ENCODE measurements at places on chromosomes 7 and 10.

GRCh38 chr10:123958241-123958640, 66.6 kb upstream of the CPXM2 start:
- DNase-seq, result no peak

DNA sequence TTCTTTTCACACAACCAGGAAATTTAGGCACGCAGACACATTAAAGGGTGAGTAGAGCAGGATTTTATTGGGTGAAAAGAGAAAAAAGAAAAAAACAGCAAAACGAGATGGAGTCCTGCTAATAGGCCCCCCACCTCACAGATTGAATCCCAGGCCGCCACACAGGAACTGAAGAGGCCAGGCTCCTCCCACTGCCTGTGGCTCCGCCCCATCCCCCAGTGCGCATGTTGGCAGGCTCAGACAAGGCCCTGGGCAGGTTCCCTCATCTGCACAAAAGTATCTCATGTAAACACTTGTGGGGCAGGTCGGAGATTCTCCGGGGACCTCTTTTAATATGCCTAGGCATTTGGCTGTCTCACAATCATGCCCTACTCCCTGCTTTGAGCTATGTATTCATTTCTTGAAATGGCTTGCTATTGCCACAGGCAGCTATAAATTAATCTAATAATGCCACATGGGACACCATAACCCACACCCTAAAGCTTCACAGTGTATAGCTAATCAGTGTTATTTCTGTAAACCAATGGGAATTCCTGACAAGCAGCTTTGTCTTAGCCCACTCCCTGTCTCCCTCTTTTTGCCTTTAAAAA, 76.2 kb upstream of the KIF5B start:
- no peak for DNase-seq

DNA sequence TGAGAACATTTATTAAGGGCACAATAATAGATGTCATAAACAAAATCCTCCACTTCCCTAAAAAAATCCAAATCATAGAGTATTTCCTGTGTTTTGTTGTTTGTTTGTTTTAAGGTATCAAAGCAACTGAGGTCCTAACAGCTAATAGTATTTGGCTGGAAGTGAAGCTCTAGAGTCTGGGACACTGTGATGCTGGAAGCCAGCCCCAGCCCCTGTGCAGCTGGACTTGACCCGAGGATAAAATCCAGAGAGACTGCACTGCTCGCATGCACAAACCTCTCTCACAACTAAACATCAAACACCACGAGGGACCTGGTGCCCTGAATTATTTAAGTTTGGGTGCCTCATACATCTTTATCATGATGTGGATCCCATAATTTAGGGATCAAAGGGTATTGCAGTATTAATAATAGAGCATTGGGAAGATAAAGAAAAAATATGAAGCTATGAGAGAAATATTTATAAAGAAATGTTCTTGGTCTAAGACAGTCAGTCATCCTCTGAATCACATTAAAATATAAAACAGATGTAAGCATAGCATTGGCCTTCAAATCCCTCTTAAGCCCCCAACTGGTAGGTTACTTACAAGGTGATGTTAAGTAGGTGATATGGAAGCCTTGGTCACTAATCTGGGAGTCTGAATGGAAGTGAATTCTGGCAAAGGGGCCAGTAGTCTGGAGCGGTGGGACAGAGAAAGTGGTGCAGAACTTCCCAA, 44.4 kb downstream of the CUBN start:
- DNase-seq, result no peak

- no peak for DNase-seq
Observed at GRCh38 chr7:78279032-78279431, 480.5 kb downstream of the PHTF2 start.

DNA sequence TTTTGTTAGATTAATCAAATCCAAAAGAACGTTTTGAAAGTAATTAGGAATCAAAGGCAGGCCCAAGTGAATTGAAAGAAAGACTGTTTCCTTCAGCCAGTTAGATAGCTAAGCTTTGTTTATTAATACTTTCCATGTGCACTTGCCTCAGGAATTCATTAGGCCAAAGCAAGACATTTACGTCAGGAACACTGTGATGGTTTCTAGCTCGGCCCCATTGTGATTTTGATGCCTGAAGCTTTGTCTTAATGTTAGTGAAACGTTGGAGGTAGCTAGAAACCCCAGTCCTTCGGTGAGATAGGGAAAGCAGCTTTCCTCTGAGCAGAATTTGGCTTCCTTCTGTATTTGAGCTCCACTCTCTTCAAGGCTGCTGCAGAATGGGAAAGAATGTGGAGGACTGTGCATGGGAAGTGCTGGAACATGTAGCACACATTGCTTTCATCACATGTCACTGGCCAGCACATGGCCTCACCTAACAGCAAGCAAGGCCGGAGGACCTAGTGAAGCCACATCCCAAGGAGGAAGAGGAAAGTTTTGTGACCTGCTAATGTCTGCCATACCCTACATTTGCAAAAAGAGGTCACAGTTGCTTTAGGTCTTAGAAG, 64.1 kb downstream of the PCGF5 start:
- DNase-seq, result no peak

DNA sequence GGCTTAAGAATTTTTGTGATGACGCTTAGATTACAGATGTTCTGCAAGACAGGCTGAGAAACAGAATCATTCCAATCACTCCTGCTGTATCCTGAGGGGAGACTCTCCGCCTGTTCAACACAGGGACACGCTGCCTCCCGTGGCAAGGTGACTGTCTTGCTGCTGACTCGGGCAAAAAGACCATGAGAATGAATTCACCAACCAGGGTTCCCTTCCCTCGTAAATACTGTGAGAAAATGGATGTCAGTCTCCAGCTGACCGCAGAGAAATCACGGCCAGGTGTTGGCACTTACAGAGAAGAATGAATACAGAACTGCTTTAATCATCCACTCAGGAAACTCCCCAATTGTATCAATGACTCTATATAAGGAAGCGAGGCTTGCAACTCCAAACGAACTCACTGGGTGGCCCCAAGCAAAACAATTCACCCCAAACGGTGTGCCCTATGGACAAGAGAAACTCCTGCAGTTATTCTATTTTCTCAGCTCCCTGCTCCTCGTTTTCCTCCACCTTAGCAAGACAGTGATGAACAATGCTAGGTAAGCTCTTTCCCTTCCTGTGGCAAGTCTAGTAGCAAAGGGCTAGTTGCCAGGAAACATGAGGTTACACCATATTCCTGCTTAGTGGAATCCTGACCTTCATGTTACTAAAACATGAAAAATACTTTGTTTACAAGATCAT, 22.8 kb downstream of the GNA12 start:
- no peak for DNase-seq

GRCh38 chr7:95972523-95972922, 200.2 kb downstream of the DYNC1I1 start:
- DNase-seq, result no peak

DNA sequence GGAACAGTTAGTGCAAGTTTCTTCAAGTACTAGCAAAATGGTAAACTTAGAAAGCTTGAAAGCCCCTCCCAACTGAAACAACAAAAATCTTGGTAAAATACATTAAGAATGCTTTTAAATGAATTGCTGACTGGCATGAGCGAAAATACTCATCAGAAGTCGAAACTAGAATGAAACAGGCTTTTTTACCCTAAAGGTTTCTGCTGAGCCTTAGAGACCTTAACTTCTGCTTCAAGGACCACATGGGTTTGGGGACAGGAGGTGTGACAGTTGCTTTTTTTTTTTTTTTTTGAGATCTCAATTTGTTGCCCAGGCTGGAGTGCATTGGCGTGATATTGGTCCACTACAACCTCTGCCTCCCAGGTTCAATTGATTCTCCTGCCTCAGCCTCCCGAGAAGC, 100.3 kb downstream of the MTPAP start:
- DNase-seq, result no peak

DNA sequence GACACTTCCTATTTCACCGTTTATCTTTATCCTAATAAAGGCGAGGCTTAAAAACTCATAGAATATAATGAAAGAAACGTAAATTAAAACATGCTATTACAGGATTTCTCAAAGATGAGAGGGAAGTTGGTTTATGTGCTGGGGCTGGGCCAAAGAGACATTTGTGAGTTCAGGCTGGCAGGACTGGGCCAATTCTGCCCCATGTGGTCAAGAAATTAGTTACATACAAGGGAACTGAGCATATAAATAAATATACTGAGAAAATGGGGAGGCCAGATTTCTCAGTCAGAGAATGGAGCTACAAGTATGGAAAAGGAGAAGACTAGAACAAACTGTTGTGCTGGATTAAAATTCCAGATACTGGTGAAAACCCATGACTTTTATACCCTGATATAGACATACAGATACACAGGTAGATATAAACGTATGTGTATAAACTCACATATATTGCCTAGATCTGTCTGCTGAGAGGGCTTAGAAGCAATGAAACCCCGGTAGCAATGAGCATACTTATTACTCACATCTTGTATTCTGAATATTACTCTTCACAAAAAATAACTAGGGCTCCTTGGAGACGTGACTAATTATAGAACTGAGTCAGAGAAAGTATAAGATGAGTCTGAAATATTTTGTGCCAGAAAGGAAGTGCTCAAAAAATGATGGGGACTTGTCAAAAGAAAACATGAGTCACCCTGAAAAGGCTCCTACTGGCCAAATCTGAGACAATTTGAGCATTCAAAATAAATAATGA, 155.7 kb upstream of the FGFR2 start:
- DNase-seq, result no peak

GRCh38 chr7:101932083-101932482, 114.7 kb downstream of the CUX1 start:
- DNase-seq, result no peak

DNA sequence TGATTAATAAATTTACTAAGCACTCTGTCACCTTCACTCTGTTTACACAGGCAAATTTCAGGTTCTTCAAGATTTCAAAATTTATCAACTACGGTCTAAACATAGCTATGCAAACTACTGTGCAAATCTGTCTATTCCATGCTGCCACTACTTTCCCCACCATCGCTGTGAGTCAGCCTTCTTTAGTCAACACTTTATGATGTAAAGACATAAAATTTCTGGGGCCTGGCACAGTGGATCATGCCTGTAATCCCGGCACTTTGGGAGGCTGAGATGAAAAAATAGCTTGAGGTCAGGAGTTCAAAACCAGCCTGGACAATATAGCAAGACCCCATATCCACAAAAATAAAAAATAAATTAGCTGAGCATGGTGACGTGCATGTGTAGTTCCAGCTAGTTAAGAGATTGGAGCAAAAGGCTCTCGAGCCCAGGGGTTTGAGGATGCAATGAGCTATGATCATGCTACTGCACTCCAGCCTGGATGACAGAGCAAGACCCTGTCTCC, 42.6 kb downstream of the CNOT4 start:
- no peak for DNase-seq

DNA sequence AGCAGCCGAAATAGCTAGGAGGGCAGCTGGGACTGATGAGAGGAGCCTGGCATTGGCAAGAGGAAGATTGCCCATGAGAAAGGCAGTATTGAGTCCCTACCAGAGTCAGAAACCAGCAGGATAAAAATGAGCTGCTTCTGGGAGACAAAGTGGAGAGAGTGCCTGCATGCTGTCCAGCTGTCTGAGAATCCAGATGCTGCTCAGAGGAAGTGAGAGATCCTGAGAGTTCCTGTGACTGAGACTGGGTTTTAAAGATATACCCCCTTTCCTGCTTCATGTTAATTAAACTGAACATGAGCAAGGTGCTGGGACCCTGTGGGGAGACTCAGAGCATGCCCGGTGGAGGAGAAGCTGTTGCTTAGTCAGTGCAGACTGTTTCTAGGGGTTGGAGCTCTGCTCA, 107.5 kb downstream of the KIF20B start:
- DNase-seq, result no peak

DNA sequence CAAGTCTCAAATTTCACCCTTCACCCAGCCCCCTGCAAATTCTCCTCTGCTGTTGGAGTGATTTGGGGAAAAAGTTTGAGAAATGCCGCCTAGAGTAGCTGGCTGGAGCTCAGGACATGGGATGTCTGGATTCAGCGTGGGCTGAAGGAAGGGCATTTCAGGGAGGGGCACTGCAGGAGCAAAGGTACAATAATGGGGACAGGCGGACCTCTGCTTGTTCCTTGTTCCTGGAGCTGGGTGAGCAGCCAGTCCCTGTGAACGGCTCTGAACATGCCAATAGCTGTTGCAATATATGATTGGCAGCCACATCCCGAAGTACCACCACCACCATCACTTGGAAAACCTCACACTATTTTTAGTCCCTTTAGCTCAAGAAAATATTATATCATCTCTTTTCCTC, 23.4 kb downstream of the ADRA2A start:
- DNase-seq, result no peak

DNA sequence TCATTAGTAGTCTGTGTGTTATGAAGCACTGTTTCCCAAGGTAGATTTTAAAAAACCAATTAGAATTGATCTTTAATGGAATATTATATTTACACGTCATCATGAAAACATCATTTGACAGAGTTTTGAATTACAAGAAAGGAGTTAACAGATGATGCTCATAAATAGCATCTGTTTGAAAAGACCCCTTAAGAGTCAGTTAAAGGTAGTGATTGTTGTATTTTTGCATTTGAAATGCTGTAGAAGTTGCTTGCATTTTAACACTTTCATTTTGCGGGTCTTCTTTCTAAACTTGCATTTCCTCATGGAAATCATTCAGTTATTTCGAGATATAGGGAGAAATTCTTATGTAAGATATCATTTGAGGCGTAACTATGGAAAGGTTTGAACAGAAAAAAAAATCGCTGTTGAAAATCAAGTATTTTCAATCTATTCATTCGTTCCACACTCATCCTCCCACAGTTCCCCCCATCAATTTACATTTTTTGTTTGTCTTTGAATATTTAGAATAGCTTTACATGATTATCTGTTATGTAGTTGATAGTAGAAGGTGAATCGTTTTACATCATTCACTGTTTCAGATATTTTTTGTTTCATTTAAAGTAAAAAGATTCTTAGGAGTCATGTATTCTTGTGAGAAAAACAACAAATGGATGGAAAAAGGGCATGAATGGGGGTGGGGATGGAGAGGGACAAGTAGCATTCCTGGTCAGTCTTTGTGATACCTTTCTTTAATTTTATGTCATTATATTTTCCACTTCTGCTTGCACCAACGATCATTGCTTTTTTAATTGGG, 3.0 kb upstream of the SKIDA1 start:
- no peak for DNase-seq

DNA sequence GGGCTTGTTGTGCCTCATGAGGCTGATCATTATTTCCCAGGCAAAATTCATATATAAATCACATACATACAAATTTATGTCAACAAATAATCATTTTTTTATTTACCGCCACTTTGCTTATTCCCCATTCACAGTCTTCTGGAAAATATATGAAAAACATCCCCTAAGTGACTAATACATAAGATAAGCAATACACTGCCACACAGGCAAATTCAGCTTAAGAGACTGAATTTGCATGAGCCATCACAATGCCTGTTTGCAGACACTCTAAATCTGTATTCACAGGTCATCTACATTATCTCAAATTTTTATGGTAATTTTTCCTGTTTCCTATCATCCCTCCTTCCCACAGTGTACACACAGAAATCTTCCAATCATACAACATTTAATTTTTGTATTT, 13.2 kb downstream of the OSBPL3 start:
- no peak for DNase-seq

GRCh38 chr10:100984672-100985177, 2.6 kb downstream of the MRPL43 start:
- DNase-seq, result no peak

GRCh38 chr10:42975005-42975493, 101.8 kb upstream of the RET start:
- no peak for DNase-seq
